Activated CD8-positive, alpha-beta memory T cell treated with anti-CD3 and anti-CD28 coated beads, Interleukin-2, amount 10 ng/mL, durations not matched to agents 7 days and 5 days (primary cell): ENCODE measurements at places on chromosomes 12 and 14. TPM values are rescaled to one million over a fixed set of nuclear protein-coding genes. Genes with fewer than 3 reads are reported as not detected.

The PLD4 gene
- total RNA-seq: not detected

DNA sequence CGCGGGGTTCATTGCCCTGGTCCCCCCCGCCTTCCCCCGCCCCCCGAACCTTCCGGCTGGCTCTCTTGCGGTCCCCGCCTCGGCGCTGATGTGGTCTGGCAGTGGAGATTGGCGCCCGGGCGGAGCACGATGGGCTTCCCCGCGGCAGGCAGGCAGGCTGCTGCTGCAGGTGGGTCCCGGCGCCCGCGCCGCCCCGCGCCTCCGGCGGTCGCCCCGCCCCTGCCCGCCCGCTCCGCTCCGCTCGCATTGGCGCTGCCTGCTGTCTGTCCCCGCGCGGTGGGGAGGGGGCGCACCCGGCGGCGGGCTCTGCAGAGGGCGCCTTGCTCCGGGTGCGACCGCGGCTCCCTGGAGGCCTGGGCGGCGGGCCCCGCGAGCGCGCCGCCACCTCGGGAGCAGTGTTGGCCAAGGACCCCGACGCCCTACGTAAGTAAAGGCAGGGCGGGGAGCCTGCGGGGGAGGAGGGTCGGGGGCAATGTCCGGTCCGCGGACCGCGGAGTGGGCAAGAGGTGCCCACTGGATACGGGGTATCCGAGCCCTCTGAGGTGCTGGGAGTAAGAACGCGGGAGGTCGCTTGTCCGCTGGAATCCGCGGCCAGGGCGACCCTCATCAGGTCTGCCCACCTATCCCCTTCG is at the start of gene AKAP5:
AKAP5 (plus strand) TSS at position 309 of the 632 bp plus-strand sequence. CDS start 2,896 bp downstream, outside the sequence.
- DNase-seq: peak; percentile 71

The CNTN1 gene
- total RNA-seq: not detected

- DNase-seq: no peak
Measured at GRCh38 chr12:90261283-90261682, 552.6 kb upstream of the ATP2B1 start.

DNA sequence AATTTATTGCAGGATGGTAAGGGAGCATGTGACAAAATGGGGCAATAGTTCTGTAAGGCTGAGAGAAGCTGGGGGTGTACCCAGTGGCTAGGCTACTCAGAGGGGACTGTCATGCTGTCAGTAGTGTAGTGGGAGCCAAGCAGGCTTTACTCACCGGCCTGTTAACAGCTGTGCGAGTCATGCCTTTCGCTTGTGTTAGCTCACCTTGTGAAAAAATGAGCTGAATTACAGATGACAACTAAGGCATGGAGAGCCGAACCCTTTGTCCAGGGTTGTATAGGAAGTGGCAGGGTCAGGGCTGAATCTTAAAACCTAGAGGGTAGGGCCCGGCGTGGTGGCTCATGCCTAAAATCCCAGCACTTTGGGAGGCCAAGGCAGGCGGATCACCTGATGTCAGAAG is 37.9 kb downstream of the SH2B3 start:
- DNase-seq: no peak

DNA sequence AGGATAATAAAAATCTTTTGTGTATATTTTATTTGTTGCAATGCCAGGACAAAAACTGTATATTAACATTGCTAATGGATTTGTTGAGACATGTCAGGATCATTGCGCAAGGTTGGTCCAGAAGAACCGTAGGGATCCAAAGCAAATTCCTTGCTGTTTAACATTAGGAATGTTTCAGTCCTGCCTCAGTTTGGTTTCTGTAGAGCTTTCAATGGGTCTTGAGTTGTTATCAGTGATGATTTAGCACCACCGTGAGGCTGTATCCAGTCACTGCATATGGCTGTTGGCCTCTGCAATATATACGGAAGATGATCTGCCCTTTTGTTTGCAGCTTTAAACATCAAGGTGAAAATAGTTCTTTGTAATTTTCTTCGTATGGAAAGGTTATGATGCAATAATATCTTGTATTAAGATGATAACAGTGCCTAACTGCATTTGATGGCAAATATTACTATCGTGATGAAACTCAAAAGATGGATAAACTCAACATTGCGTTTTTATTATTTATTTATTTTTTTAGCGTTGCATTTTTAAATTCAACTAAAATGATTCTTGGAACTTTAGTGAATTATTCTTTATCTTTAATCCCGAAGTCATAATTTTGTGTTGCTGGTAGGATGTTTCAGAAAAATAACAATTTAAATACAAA is 231.2 kb downstream of the AKAP6 start:
- peak; percentile 51 for DNase-seq

The ACVRL1 gene
- total RNA-seq: not detected

DNA sequence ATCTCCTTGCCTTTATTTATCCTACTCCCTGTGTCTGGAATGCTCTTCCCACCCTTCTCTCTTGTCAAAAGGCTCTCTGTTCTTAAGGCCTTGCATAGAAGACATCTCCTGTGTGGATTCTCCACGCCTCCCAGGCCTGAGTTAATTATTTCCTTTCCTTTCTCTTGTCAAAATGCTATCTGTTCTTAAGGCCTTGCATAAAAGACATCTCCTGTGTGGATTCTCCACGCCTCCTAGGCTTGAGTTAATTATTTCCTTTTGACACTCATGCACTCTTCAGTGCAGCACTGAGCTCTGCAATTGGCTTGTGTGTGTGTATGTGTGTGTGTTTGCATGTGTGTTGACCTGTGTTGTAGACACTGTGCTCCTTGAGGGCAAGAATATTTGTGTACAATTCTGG is 52.1 kb upstream of the DCD start:
- no peak for DNase-seq

The OTUB2 gene
- 3.4 TPM for total RNA-seq

The ERGIC2 gene
- 75.5 TPM for total RNA-seq
